ENCODE measurements at places on chromosomes 2 and 18.

GRCh38 chr2:9754532-9754887 lies 88.8 kb upstream of the TAF1B start:
- DNase-seq = no peak

DNA sequence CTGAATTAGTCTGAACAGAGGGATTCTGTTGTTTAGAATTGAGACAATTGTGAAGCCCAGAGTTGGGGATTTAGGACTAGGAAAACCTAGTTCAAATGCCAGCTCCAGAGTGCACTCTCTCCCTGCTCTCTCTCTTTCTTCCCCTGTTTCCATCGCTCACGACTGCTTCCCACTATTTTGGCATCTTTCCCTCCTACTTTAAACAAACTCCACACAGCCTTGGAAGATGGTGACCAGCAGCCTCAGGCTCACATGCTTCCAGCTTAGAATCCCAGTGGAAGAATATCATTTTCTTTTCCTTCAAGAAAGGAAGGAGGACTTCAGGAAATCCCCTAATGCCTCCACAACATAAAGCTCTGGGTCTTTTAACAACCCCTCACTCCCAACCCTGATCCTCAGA lies 6.1 kb upstream of the DNMT3A start:
- no peak for DNase-seq

GRCh38 chr2:201448701-201449100 lies 2.6 kb downstream of the TRAK2 start:
- peak; percentile 15 for DNase-seq

GRCh38 chr2:59019566-59020159 lies 778.5 kb upstream of the FANCL start:
- no peak for DNase-seq

GRCh38 chr2:138364554-138365162 lies 136.9 kb upstream of the SPOPL start:
- DNase-seq = no peak

GRCh38 chr18:80103231-80103630 lies 5.8 kb upstream of the ADNP2 start:
- DNase-seq = no peak

- no peak for DNase-seq
Measured at GRCh38 chr18:25010623-25011374, 341.2 kb downstream of the ZNF521 start.

DNA sequence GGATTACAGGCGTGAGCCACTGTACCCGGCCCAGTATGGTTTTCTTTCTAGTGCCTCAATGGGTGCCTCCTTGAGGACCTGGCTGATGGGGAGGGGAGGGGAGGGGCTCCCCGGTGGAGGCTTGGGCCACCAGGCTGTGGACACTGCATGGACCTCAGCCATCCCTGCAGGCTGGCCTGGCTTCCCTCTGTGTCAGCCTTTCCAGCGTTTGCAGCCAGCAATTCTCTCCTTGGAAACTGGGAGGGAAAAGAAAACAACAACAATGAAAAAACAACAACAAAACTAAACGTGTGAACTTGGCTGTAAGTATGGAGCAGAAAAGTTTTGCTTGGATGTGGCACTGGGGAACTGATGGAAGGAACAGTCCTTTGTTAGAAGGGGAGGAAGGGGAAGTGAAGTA lies 159.3 kb downstream of the GLI2 start:
- no peak for DNase-seq

DNA sequence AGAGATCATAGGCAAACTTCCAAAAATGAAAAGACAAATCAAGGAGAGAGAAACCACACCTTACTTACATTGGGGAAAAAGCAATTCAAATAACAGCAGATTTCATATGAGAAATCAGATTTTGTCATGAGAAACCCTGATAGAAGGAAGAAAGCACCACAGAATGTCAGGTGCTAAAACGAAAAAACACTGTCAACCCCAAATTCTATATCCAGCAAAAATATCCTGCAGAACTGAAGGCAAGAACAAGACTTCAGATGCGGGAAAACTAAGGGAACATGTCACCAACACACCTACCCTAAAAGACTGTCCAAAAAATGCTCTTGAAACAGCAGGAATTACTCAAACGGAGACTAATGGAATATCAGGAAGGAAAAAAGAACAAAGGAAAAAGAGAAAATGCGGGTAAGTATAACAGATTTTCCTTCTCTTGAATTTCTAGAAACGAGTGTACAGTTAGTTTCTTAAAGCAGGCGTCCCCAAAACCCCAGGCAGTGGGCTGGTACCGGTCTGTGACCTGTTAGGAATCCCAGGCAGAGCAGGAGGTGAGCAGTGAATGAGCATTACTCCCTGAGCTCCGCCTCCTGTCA lies 7.3 kb upstream of the ID2 start:
- DNase-seq = no peak

DNA sequence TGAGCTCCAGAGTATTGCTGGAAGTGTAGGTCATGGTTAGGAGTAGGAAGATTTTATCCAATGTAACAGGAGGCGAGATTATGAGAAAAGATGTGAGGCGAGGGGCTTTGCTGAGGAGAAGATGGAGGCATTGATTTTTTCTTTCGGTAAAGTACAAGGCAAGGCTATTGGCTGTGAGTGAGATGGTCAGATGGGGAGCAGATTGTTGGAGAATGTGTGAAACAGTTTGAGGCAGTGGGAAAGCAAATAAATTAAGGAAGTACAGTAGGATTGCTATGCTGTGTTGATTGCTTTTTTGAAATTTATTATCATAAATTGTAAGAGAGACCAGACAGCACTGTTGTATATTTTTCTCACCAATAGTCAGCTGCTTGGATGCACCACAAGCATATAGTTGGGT lies 173.3 kb downstream of the KCNE4 start:
- no peak for DNase-seq

GRCh38 chr2:42102024-42102590 lies 54.3 kb downstream of the PKDCC start:
- no peak for DNase-seq
